ENCODE measurements at places on chromosomes 7 and 10. TPM values are rescaled to one million over a fixed set of nuclear protein-coding genes. Genes with fewer than 3 reads are reported as not detected.
A peak's percentile ranks its signal among the peaks of the same experiment; 100 is the strongest.

The ACTL6B gene
- not detected for total RNA-seq

The TRPV5 gene
- not detected for total RNA-seq

The TMEM236 gene
- total RNA-seq, result not detected

The PILRA gene
- 0.83 TPM for total RNA-seq

The MKX gene
- 2.2 TPM for total RNA-seq

DNA sequence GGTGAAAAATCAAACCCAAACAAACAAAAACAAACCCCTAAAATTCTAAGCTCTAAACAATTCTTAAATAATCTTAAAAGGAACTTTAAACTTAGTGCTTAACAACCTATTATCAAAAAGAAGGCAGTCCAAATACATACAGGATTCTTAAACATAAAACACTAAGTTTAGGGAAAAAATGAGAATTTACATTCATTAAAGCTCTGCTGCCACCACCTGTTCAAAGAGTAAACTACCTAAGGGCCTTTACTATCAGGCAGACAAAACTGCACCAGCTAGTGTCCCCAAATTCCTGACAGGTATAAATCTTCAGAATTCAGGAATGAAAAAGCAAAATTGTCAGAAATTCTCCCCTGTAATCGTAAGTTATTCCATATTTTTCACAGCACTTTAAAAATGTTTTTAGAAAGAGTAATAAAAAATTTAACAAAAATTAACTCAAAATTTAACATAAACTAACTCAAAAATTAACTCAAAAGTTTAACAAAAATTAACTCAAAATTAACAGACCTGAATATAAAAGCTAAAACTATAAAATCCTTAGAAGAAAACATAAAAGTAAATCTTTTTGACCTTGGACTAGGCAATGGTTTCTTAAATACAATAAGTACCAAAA lies 55.1 kb downstream of the PDZD8 start:
- peak; percentile 44 for DNase-seq

- no peak for DNase-seq
Measured at GRCh38 chr10:123621492-123621891, 44.7 kb upstream of the GPR26 start.

DNA sequence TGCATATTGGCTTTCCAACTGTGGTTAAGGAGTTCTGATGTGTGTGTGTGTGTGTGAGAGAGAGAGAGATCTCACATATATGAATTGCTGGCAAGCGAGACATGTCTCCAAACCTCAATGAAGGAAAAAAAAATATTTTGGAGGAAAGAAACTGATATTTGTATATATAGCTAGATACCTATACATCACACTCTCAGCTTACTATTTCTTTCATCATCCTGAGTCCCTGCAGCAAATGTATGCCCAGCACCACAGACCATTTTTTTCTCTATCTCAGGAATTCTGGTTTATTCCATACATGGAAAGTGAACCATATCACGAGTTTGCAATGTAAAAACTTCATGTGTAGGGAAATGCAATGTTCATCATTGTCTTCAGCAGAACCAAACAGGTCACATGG lies 68.9 kb downstream of the MTERF1 start:
- no peak for DNase-seq

GRCh38 chr7:127667017-127667670 lies 15.2 kb downstream of the SND1 start:
- DNase-seq, result no peak

DNA sequence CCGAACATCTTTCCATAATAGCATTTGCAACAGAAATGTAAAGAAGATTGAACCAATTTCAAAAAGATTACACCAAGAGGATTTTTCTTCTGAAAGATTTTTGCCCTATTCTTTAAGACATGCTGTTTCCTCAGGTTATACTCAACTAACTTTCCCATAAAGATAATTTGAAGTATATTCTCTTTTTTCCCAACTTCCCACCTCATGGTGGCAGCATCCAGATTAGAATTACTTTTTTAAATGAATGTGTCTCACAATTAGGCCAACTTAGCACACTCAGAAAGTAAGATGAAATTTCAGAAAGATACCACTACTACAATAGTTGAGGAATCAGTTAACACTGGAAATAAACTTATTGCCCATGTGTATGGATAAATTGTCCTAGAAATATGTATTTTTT lies 178.2 kb upstream of the CSTF2T start:
- DNase-seq, result no peak

- peak; percentile 28 for DNase-seq
Measured at GRCh38 chr7:130929896-130930659, 196.1 kb upstream of the KLF14 start.

GRCh38 chr7:131108212-131108940 lies 219.3 kb upstream of the MKLN1 start:
- no peak for DNase-seq

- DNase-seq, result no peak
Measured at GRCh38 chr7:7912937-7913336, 55.7 kb upstream of the GLCCI1 start.
